Germinal center (tissue), 1 donor: ENCODE measurements at places on chromosomes 6 and 20.

- DNase-seq: no peak
These were observed 31.4 kb downstream of the RALGAPA2 start for GRCh38 chr20:20680991-20681508.

GRCh38 chr20:23585449-23585807 lies 17.1 kb upstream of the CST9L start:
- no peak for DNase-seq

DNA sequence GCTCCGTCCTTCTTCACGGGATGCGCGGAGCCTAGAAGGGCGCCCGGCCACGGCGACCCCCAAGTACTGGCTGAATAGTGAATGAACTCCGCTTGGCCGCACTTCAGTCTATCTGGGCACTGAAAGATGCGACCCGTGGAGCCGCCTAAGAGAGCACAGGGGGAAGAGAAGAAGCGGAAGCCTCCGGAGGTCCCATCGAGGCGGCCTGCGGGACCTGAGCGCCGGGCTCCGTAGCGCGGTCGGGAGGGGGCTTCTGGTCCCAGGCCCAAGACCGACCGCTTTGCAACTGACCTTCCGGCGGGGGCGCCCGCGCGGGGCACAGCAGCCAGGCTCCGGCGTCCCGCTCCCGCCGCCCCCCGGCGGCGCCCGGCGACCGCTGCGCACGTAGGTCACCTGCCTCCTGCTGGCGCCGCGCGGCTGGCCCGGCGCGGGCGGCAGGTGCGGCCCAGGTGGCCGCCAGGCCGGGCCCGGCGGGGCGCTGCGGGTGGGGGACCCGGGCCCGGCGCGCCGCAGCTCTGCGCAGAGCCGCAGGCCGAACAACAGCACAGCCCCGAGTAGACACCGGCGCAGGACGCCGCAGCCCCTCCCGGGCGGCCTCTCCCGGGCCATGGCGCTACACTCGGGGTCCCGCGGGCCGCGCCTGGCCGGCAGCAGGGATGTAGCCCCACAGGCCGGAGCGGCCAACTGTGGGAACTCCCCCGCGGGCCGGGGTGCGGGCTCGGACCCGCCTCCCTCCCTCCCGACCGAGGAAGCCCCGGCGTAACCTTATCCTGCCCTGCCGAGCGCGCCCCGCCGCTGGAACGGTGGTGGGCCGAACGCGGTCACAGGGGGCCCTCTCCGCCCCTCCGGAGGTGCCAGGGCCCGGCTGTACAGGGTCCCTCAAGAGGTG lies at the start of gene METTL24:
Gene METTL24, minus strand, starts transcription at position 686 of the 889 bp plus-strand sequence. Its CDS starts 77 bp downstream, at position 609.
- peak; percentile 30 for DNase-seq

- DNase-seq: no peak
These were observed 54.6 kb downstream of the B4GALT5 start for GRCh38 chr20:49659056-49659455.

GRCh38 chr20:46991168-46991567 lies 96.5 kb downstream of the EYA2 start:
- no peak for DNase-seq
